ENCODE measurements at places on chromosomes 1 and 21.

DNA sequence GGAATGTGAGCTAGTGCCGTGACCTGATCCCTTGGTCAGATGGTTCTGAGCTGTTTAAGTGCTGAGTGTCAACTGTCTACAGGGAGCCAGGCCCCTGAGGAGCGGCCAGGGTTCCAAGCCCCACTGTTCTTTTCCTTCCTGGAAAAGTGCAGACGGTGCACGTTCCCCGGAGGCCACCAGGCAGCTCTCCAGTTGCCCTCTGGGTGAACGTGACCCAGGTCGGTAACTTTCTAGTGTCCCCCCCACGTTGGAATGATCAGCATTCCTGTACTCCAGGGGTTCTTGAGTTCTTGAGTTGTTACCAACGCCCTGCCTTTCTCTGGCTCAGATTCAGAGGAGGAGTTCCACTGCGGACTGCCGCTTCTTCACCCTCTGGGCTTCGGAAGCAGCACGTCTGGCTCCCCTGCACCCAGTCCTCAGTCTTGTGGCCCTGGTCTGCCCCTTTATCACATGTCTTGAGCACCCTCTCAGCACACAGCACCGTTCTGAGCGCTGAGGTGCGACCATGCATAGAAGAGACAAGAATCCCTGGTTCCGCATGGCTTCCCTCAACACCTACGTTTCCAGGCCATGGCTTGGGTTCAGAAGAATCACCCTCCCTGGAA, 131.5 kb downstream of the DHRS3 start:
- no peak for DNase-seq

DNA sequence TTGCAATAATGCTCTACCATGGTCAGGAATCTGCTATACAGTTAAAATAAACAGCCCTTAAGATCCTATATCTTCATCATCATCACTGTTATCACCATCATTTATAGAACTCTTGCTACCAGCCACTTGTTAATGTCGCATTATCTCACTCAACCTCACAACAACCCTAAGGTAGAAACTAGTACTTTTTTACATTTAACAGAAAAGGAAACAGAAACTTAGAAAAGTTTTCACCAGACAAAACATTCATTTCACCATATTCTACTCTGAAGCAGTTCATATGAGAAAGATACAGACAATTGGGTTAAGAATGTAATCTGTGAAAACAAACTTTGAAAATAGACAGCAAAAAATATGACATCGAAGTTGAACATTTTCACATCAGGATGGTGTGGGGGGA, 262.6 kb downstream of the ATG4C start:
- DNase-seq, result no peak

- DNase-seq, result no peak
Measured at GRCh38 chr1:43376723-43377235, 9.0 kb upstream of the ELOVL1 start.

DNA sequence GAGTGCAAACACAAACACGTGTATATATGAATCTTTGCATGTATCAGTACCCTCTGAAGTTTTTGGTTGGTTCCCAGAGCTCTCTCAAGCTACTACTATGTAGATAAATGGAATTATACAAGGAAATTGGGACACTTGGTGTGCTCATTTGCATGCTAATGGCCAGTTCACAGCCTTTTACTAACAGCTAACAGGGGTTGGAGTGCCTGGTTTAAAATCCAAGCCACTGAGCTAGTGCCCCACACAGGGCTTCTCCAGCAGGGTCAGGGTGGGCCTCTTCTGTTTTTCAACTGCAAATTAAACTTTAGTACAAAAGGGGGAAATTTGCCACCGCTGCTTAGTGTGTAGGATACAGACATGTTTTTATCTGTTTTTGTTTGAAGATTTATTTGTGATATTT, 121.0 kb downstream of the ATP5PO start:
- no peak for DNase-seq

DNA sequence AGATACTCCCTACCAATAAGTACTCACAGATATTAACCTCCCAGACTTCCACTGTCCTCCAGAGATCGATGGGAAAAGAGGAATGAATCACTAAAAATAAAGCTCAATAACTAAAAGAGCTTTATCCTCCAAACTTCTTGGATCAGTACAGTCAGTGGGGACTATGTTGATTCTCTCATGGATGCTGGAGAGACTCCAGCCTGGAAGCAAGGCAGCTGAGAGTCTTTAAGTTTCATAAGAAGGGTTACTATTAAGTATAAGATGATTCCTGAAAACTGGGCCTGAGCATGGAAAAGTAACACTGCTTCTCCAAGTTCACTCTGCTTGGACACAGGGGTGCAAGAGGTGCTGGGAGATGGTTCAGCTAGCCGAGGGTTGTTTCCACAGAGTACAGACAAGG, 6.2 kb upstream of the DDR2 start:
- no peak for DNase-seq

- DNase-seq, result no peak
Measured at GRCh38 chr21:37281579-37281978, 14.4 kb upstream of the VPS26C start.

All from stimulated activated CD4-positive, alpha-beta T cell treated with anti-CD3 and anti-CD28 coated beads, Interleukin-15, amount 100 ng/mL, for 1 hour (primary cell).